ENCODE measurements at places on chromosomes 13 and 19.
A peak's percentile ranks its signal among the peaks of the same experiment; 100 is the strongest.

DNA sequence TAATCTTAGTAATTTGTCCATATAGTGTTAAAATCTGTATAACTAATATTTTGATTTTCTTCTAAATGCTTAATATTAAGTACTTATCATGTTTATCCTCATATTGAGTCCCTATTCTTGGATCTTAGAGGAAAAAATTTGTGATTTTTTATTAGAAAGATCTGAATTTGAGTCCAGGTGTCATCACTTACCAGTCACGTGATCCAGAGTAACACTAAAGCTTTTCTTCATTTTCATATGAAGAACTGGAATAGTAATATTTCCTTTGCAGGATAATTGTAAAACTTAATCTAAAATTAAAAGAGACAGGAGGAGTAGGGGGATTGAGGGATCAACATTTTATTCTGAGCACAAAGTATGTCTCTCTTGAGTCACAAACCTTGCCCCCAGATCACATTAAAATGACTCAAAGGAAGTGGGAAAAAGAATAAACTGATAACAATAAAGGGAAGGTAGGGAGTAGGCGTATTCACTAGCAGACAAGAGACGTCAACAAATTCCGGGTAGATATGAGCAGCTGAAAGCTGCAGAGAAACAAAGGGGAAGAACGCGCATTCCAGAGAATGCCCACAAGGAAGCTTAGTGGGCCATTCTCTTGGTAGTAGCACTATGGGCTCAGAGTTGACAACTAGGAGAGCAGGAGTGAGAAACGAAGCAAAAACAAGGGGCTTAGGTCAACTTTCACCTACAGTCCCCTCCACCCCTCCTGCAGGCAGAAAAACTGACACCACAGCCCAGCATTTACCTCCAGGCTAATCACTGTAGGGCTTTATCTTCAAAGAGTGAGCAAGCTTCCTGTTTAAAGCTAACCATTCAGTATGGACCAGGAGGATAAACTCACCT, 123.1 kb downstream of the SPRY2 start:
- peak; percentile 96 for DNase-seq

DNA sequence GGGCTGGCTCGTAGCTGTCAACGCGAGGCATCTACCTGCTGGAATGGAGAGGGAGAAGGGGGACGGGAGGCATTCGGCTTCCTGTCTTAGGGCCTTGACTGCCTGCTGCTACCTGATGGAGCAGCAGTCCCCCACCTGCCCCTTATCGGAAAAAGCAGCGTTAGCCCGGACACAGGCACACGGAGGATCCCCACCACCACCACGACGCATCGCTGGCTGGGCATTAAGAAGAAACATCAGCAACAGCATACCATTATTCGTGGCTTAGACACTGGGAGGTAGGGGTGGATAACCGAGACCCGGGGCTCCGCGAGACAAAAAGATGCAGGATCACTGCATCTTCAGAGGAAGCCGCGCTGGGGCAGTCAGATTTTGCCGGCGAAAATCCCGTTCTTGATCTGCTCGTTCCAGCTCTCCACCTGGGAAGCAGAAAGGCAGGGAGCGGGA, 1.1 kb downstream of the COX6B2 start:
- DNase-seq = no peak

DNA sequence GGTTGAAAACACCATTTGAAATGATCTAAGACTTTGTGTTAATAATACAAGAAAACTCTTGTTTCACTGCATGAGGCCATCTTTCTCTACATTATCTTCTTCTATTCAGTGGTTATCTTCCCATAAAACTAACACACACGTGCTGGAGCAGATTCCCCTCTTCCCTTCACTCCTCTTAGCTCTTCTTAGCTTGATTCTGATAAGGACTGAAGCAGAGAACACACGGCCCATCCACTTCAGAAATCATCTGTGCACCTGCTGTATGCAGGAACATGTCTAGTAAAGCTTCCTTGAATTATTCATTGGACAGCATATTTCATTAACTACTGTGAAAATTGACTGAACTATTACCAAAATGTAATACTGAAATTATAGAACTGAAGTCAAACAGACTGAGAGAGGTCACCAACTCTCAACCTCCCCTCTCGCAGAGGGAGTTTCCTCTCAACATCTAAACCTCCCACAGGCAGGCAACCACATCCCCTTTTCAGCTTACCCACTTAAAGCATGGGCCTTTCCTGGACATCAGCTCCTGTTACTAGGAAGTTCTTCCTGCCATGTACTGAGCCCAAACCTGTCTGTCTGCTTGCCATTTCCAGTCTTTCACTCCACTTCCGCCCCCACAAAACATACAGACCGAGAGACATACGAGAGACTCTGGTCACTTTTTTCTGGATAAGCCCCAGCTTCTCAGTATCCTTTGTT, 113.9 kb downstream of the CRYL1 start:
- DNase-seq = no peak

GRCh38 chr19:46179076-46179759, 31.2 kb downstream of the IGFL2 start:
- DNase-seq = no peak

DNA sequence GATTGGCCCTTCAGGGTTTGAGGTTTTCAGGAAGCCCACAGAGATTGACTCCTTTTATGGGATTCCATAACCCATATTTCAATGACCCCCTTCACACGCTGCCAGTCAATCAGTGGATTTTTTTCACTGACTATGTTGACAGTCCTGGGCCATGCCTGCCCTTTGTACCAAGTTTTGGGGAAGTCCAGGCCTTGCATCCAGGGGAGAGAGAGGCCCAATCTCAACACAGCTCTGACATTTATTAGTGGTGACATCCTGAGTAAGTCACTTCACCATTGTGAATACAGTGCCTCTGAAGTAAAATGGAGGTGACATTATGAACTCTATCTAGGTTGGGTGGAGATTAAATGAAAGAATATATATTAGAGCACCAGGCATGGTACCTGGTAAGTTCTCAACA, 181.1 kb downstream of the NUFIP1 start:
- no peak for DNase-seq

DNA sequence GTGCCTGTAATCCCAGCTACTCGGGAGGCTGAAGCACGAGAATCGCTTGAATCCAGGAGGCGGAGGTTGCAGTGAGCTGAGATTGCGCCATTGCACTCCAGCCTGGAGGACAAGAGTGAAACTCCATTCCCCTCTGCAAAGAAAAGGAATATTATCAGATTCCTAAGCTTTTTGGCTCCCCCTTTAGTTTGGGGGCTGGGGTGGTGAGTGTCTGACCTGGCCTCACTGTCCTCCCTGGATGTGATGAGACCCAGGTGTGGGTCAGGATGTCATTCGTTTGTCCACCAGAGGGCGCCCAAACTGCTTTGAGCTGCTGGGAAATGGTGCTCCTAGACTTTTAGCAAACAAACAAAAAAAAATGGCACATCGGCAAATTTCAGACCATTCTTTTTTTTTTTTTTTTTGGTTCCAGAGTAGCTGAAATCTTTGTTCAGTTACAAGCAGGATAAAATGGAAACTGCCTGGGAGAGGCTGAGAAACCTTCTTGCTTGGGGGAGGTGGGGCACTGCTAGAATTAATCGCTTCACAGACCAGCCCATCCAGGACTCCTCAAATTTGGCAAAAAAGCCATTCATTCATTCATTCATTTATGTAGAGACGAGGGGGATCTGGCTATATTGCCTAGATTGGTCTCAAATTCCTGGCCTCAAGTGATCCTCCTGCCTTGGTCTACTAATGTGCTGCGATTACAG, 29.4 kb downstream of the SPC24 start:
- DNase-seq = peak; percentile 80

GRCh38 chr19:35037716-35038622, 3.6 kb upstream of the HPN start:
- peak; percentile 59 for DNase-seq

DNA sequence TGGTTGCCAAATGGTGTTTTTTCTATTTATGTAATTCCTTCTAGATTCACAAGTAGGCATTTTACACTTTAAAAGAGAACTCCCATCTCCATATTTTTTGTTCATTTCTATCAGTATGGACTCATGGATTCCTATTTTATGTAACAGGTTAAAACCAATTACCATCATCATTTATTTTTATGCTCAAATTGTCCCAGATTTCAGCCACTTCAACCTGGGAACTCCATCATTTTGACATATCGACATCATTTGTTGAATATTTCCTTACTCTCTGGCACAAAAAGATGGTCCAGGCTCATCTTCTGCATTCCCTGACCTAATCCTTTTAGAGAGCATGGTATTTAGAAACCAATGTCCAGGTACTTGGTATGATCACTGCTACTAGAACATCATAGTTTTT, 79.9 kb downstream of the VWA8 start:
- DNase-seq = no peak

- DNase-seq = no peak
Measured at GRCh38 chr19:51743405-51743804, 8.3 kb downstream of the FPR1 start.

- DNase-seq = no peak
Measured at GRCh38 chr13:60925686-60926085, 490.0 kb downstream of the PCDH20 start.

DNA sequence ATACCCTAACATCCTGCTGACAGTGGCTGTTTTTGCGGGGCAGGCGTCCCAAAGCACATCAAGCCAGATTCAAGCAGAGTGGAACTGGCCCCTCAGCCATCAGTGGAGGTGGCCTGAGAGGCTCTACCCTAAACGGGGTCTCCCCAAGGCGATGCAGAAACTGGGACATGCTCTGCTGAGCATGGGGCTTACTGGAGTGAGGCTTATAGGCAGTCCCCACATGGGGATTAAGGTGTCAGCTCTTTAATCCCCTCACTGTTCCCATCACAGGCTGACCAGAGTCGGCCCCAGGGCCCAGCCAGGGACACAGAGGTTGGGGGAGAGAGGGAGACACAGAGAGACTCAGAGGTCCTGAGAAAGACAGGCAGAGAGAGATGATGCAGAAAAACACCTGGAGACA, 17.0 kb downstream of the CYP2F1 start:
- no peak for DNase-seq

- peak; percentile 85 for DNase-seq
Measured at GRCh38 chr13:109938255-109938936, 152.0 kb upstream of the IRS2 start.

- no peak for DNase-seq
Measured at GRCh38 chr19:31064491-31064890, 284.7 kb downstream of the TSHZ3 start.

- DNase-seq = no peak
Measured at GRCh38 chr19:14354445-14354844, 26.8 kb upstream of the ADGRE5 start.

DNA sequence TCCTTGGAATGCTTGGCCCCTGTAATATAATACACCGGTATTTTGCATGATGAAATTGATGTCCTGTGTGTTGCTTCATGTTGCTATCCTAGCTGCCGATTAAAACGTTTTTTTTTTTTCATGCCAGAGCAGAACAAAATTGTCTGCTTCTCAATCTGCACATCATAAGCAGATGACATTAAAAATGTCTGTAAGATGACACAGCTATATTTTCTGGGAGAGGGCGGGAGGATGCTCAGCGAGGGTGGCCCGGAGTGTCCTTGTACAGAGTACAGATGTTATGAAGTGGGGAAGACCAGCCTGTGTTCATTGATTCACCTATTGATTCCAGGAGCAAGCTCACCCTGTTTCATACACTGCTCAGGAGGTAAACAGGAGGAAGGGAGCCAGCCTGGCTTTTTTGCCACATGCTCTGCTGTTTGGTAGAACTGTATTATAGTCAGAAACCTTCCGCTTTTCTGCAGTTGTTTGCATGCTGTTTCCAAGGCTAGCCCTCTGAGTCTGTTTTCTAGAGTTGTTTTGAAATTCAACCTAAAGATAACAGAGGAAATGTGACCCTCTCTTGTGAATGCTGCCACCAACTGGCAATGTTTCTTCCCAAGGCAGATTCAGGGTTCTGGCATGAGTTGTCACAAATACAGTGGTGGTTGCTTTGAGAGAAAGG, 4.7 kb upstream of the IRS2 start:
- peak; percentile 60 for DNase-seq

DNA sequence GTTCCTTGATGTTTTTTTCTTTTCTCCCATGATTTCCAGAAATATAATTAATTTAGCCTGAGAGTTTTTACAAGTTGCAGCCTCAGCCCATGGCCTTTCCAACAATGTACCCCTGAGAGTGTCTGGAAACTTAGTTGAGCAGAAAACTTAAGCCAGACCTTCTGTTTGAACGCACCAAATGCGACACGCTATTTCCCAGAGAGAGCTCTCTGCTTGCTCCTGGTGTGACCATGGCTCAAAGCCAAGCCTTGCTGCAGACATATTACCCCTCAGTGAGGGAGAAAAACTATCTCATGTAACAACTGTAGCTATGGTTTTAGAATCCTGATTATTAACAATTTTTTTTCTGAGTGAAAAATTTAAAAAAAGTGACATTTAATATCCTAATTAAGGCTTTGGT, 1204.5 kb upstream of the SLC10A2 start:
- no peak for DNase-seq

GRCh38 chr13:88217883-88218282, 546.7 kb downstream of the SLITRK5 start:
- no peak for DNase-seq

All from fibroblast of pulmonary artery (primary cell).